ENCODE measurements at places on chromosomes 5 and 9. TPM values are rescaled to one million over a fixed set of nuclear protein-coding genes. Genes with fewer than 3 reads are reported as not detected.

GPR21 gene
- total RNA-seq = 1.1 TPM

- H3K36me3 ChIP-seq = peaks cover 73% of the 10 kb centered on the region
- H3K27me3 ChIP-seq = no peaks in the 10 kb centered on the region
- DNase-seq = no peak
- H3K27ac ChIP-seq = peak overlapping the region; percentile 60
Measured at GRCh38 chr5:35860686-35861085, 4.0 kb downstream of the IL7R start.

DNA sequence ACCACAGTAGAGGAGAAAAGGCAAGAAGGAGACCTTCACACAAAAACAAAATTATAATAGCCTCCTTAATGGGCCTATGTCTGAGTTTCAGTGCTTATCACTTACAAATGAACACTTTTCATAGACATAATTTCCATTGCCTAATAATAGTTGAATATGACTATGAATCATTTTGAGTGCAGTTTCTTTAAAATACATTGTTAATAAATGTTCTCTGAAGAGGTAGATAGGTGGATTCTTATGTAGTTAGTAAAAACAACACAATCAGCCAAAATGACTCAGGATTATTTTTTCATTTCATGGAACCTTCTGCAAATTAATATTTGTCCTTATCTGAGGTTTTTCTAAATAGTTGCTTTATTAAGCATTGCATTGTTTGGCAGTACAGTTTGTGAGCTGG is 45.6 kb downstream of the DAPK1 start:
- H3K27ac ChIP-seq = no peak overlapping the region
- no peak overlapping the region for H3K4me3 ChIP-seq
- no peaks in the 10 kb centered on the region for H3K27me3 ChIP-seq
- DNase-seq = no peak
- no peaks in the 10 kb centered on the region for H3K36me3 ChIP-seq
- no peaks in the 10 kb centered on the region for H3K4me1 ChIP-seq

DNA sequence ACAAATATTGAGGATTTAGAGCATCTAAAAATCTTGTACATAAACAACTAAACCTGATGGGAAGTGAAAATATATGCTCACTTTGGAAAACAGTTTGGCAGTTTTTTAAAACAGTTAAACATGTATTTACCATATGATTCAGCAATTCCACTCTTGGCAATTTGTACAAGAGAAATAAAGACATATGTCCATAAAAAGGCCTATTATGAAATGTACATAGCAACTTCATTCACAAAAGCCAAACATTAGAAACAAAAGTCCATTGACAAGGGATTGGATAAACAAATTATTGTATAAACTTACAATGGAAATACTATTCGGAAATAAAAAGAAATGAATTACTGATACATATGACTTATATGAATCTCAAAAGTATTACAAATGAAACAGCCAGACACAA is 196.2 kb upstream of the SLC24A2 start:
- H3K36me3 ChIP-seq = peaks cover 5% of the 10 kb centered on the region
- no peaks in the 10 kb centered on the region for H3K27me3 ChIP-seq
- no peak overlapping the region for H3K27ac ChIP-seq
- H3K4me1 ChIP-seq = peaks cover 1% of the 10 kb centered on the region
- DNase-seq = no peak

DNA sequence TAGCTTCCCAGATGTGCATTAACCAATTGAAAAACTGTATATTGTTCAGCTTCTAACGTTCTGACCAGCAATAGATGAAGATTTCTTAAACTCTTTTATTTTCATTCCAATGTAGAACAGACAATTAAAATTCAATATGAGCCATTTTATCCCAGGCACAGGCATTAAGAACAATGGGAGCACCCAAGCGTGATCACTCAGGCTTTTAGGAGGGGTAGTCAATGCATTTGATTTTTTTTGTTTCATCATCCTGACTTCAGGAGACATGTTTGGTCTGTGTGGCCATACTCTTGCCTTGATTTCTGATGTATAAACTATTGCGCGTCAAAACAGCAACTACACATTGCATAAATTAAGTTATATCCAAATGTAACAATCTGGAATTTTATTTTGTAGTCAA is 653.0 kb upstream of the RORB start:
- H3K4me3 ChIP-seq = no peak overlapping the region
- H3K4me1 ChIP-seq = no peaks in the 10 kb centered on the region
- H3K27me3 ChIP-seq = no peaks in the 10 kb centered on the region
- no peak for DNase-seq

- no peaks in the 10 kb centered on the region for H3K4me1 ChIP-seq
- no peaks in the 10 kb centered on the region for H3K36me3 ChIP-seq
- no peak overlapping the region for H3K4me3 ChIP-seq
- H3K27ac ChIP-seq = no peak overlapping the region
Measured at GRCh38 chr5:139900546-139901250, 105.1 kb downstream of the PSD2 start.

DNA sequence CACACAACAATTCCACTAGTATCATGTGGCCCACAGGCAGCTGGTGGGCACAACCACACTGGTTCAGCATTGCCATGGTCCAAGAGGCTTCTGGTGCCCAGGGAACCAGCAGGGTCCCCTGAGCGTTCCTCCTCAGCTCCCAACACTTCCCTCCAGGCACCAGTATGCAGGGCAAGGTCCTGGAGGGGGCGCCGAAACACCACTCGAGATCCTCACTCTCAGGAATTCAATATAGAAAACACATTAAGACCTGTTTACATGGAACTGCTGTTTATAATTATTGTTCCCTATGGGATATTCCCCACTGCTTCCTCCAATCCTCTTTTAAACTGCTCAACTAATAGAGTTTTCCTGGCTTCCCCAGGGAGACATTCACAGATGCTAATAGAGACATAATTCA is 91.9 kb upstream of the GABRP start:
- no peak overlapping the region for H3K4me3 ChIP-seq
- no peak overlapping the region for H3K27ac ChIP-seq
- H3K4me1 ChIP-seq = no peaks in the 10 kb centered on the region
- H3K27me3 ChIP-seq = peaks cover 30% of the 10 kb centered on the region
- no peaks in the 10 kb centered on the region for H3K36me3 ChIP-seq

ZNF782 gene
- 3.9 TPM for total RNA-seq

DNA sequence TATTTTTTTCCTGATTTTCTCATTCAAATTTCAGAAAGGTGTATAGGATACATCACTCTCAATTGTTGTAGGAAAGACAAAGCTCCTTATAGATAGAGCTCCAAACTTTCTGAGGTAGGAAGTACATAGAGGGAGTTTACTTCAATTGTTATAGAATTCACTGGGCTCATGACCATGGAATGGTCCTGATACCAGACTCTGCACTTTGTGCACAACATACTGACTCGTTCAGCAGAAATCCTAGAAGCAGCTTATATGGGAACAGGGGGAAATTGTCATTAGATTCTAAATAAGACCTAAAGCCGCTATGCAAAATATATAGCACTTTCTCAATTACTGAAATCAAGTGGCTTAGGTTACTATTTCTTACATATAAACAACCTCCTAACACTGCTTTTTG is 240.5 kb upstream of the TUSC1 start:
- H3K36me3 ChIP-seq = no peaks in the 10 kb centered on the region
- no peak overlapping the region for H3K27ac ChIP-seq
- H3K4me1 ChIP-seq = no peaks in the 10 kb centered on the region
- DNase-seq = no peak

DNA sequence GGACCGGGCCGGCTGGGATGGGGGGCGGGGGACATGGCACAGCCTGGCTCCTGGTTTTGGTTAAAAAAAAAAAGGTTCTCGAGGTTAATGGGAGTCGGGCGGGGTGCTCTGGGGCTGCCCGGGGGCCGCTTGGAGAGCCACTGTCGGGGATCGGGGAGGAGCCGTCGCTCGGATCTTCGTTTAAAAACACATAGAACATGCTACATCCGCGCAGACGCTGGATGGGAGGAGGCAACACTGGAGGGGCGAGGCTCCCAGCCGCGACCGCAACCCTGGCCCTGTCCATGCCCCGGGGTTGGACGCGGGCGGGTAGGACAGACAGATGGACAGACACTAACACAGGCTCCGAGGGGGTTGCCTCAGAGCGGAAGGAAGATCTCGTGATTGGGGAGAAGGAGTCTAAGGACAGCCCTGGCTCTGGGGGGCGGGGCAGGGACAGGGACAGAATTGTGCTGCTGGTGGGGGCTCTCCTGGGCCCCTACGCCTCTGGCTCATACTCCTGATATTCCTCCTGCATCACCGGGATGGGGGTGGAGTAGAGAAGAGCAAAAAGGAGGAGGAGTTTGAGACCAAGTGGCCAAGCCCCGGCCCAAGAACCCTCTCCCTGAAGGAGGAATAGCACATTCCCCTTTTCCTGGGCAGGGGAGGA is 9.9 kb downstream of the SNCB start:
- H3K4me1 ChIP-seq = peaks cover 14% of the 10 kb centered on the region
- peaks cover 65% of the 10 kb centered on the region for H3K27me3 ChIP-seq
- peak; percentile 25 for DNase-seq
- no peak overlapping the region for H3K27ac ChIP-seq

SLC4A9 gene
- 0.13 TPM for total RNA-seq

GRCh38 chr5:2102819-2103776 is 220.4 kb upstream of the IRX4 start:
- H3K36me3 ChIP-seq = no peaks in the 10 kb centered on the region
- DNase-seq = no peak
- H3K27me3 ChIP-seq = no peaks in the 10 kb centered on the region
- H3K4me1 ChIP-seq = no peaks in the 10 kb centered on the region
- H3K4me3 ChIP-seq = no peak overlapping the region
- H3K27ac ChIP-seq = no peak overlapping the region

- H3K27me3 ChIP-seq = peaks cover 48% of the 10 kb centered on the region
- no peak for DNase-seq
- no peaks in the 10 kb centered on the region for H3K36me3 ChIP-seq
Measured at GRCh38 chr5:112419164-112419985, at the start of gene EPB41L4A. EPB41L4A (minus strand) TSS chr5:112419277; CDS start chr5:112419039, 238 bp downstream.

DNA sequence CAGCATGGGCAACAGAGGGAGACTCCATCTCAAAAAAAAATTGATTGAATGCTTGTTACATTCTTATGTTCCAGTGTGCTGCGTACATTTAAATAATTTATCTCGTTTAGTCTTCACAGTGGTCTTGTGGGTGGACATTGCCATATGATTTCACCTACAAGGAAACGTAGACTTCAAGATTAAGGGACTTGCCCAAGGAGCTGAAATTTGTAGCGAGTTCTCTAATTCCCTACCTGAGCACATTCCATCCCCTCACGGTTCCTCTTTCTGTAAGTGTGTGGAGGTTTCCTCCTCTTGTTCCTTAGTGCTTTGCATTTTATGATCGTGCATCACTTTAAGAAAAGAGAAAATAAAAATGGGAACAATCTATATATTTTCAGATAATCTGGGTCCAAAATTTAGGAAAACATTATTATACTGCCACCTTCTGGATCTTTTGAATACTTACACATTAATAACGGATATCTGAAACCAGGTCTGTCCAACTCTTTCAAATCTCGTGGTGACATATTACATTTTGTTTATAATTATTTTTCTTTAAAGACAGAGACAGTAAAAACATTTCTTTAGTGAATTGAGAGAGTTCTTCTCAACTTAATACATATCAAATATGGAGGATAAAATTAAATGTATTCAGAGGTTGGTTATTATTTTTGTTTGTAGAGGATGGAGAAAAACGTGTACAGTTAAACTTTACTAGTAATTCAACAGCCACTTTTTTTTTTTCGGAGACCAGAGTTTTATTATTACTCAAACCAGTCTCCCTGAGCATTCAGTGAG is 29.9 kb upstream of the C7 start:
- H3K4me3 ChIP-seq = no peak overlapping the region
- no peaks in the 10 kb centered on the region for H3K4me1 ChIP-seq
- H3K27me3 ChIP-seq = peaks cover 13% of the 10 kb centered on the region
- DNase-seq = no peak

ZDHHC21 gene
- 5.9 TPM for total RNA-seq

DNA sequence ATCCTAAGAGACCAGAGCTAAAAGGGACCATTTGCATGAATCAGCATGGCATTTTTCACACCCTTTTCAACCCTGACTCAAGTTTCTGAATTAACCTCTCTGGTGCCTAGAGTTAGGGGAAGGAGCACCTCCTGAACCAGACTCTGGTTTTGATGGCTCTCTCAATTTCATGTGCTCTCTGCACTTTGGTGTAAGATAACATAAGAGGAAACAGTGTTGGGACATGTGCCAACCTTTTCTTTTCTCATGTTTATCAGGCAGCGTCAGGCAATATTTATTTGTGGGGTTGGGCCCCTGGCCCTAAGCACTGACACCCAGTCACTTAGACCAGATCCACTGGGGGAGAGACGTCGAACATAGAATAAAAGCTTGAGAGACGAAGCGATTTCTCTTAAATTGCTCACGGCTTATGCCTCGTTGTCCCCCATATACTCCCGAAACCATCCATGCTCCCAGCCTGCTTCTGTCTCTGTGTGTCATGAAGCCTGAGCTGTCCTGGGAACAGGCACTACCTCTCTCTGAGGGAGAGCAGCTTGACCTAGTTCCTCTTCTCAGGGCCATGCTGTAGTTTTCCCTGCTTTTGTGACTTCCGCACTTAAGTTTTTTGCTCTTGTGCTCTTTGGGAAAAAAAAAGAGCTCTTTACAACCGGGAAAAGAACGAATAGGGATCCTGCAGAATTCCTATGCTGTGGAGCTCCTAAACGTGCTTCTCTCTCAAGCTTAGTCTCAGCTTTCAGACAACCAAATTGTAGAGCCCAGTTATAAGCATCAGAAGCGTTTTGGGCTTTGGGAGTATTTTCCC is 195.7 kb downstream of the NR3C1 start:
- no peaks in the 10 kb centered on the region for H3K27me3 ChIP-seq
- no peak overlapping the region for H3K4me3 ChIP-seq
- no peak for DNase-seq
- H3K4me1 ChIP-seq = peaks cover 7% of the 10 kb centered on the region
- H3K36me3 ChIP-seq = peaks cover 12% of the 10 kb centered on the region

GRCh38 chr5:31106691-31107090 is 86.8 kb upstream of the CDH6 start:
- no peak for DNase-seq
- no peaks in the 10 kb centered on the region for H3K27me3 ChIP-seq
- H3K27ac ChIP-seq = no peak overlapping the region
- H3K4me3 ChIP-seq = no peak overlapping the region
- H3K4me1 ChIP-seq = no peaks in the 10 kb centered on the region

DNA sequence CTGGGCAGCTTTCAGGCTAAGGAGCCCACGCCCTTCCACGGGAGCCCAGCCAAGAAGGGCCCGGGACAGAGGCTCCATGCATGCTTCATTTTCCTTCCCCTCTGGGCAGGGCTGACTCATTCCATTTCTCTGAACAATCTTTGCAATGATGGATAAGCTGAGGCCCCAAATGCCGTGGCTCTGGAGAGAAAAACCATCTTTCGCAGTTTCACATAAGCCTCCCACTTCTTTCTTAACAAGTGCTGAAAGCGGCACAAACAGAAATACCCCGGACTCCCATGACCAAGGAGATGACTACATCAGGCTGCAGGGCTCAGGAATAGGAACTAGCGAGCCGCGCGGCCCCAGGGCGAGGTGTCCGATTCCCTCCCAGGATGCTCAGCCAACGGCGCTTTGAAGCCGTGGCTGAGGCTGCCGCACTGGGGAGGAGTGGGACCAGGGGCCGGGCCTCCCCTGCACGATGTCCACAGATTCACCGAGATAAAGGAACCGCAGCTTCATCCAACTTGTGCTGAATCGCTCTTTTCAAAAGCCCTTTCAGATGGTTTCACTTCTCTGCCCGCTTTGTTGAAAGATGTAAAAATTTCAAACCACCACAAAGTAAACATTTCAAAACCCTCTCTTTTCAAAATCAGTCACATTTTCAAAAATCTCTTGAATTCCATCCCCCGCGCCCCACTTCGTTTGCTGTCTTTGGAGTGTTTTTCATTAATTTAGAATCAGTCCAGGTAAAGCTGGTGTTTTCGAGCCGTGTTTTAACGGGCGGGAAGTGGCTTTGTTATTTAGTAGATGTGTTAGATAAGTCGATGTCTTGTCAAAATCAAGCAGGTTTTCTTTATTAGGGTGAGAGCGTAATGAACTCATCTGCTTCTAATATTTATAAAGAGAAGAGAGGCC is 96.5 kb upstream of the LMX1B start:
- H3K27me3 ChIP-seq = peaks cover 52% of the 10 kb centered on the region
- H3K27ac ChIP-seq = peak overlapping the region; percentile 72
- DNase-seq = peak; percentile 70

Measured in activated CD8-positive, alpha-beta T cell treated with anti-CD3 and anti-CD28 coated beads, Interleukin-2, amount 10 ng/mL, durations not matched to agents 7 days and 5 days (primary cell).